ENCODE measurements at places on chromosomes 7 and 10. TPM values are rescaled to one million over a fixed set of nuclear protein-coding genes. Genes with fewer than 3 reads are reported as not detected.

The IGF2BP3 gene
- total RNA-seq = 44.8 TPM

GRCh38 chr10:48792121-48792520 is 107.4 kb downstream of the WDFY4 start:
- DNase-seq = no peak

The PDZD7 gene
- total RNA-seq = 1.2 TPM

The PDK4 gene
- 34.8 TPM for total RNA-seq

- DNase-seq = no peak
These were observed 47.6 kb downstream of the TSPAN15 start for GRCh38 chr10:69498711-69499471.

GRCh38 chr10:35803046-35803445 is 160.9 kb upstream of the FZD8 start:
- DNase-seq = no peak

- DNase-seq = peak; percentile 73
These were observed 292.5 kb upstream of the SEMA3C start for GRCh38 chr7:81211204-81211933.

DNA sequence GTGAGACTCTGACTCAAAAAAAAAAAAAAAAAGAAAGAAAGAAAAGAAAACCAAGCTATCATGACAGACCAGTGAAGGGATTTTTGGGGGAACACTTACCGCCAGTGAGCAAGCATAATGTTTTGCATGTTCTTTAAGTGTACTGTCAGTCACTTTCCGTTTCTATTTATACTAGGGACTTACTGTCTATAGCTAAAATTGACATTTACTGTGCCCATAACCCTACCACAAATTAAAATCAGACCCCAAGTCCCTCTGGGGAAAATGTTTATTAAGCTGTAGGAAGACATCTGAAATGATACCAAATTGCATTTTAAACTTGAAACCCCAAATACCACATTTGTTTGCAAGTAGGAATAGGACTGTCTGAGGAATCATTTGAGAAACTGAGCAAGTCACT is 252.8 kb downstream of the TRIL start:
- peak; percentile 37 for DNase-seq

GRCh38 chr10:10542477-10542876 is 475.2 kb upstream of the CELF2 start:
- no peak for DNase-seq

DNA sequence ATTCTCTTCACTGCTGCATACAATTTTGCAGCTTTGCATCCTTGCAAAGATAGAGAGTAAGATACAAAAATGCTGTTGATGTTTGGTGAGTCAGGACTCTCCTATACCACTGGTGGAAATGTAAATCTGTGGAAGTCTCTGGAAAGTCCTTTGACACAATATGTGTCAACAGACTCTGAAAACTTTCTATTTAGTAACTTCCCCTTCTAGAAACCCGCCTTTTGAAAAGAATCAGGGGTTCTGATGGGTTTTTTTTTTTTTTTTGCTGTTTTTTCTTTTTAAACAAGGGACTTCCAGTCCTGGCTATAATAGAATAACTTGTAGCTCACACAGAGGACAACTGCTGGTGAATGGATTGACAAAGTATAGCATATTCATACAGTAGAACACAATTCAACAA is 16.4 kb downstream of the NOD1 start:
- DNase-seq = no peak

DNA sequence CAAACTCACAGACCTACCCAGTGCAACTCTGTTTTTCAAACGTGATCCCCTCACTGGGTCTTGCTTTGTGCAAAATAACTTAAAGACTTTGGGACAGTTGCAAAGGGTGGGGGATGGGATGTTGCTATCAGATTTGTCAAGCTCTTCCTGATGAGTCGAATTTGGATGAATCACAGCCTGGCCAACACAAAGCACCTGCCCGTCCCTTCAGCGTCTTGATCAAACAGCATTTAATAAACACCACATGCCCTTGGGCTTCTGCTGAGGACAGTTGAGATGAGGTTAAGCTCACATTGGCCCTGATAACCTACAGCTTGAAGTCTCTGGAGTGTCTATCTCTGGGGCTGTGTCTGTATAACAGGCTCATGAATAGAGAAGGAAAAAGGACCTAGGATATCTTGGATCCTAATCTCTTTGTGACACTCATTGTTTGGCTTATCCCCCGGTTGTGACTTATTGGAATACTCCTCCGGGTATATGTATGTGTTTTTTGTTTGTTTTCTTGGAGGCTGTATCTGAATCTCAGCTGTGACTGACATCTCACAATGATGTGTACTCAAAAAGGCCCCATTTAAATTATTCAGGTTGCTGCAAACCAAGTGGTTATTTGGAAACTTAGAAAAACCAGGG is 132.6 kb upstream of the NAMPT start:
- no peak for DNase-seq

Data from skin of body (tissue), 3 donors.